ENCODE measurements at places on chromosomes 5 and 9. TPM values are rescaled to one million over a fixed set of nuclear protein-coding genes. Genes with fewer than 3 reads are reported as not detected.

LHX6 gene
- 1.4 TPM for total RNA-seq

NIPSNAP3A gene
- total RNA-seq = 44.3 TPM

TAF7 gene
- 51.2 TPM for total RNA-seq

F12 gene
- total RNA-seq = 7.3 TPM
